Esophagus squamous epithelium (tissue), 5 donors: ENCODE measurements at places on chromosomes 3 and 15.

DNA sequence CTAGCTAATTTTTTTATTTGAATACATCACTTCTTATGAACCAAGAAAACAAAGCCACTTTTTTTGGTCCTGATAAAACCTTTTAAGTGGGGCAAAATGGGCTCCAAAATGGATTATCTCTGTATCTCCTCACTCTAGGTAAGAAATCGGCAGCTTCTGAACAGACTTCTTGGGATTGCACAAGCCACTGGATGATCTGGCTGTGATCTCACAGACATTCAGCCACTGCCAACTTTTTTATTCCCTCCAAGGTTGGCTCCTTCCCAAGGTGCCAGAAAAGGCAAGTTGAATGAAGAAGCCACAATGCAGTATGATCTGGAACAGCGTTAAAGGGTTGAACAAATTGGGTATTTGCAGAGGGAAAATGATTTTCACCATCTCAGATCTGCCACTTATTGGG lies 73.2 kb downstream of the PRICKLE2 start:
- DNase-seq = no peak

DNA sequence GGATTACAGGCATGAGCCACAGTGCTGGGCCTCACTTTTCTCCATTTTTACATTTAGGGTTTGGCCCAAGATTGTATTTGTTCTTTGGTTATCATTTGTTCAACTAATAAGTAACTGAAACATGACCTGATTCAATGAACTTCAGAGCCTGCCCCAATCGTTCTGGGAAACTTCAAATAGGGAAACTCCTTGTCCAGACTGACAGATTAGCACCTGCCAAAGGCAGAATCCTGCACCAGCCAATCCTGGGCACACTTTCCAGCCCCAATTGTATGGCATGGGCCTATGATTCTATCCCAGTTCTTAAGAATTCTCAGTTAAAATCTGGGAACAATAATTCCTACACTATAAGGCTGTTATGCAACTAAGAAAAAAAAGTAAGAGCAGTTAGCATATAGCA lies 18.3 kb upstream of the RAB43 start:
- DNase-seq = no peak

GRCh38 chr3:112308151-112308911 lies 14.3 kb upstream of the SLC9C1 start:
- DNase-seq = no peak

GRCh38 chr15:39381517-39381916 lies 199.4 kb upstream of the THBS1 start:
- DNase-seq = no peak

DNA sequence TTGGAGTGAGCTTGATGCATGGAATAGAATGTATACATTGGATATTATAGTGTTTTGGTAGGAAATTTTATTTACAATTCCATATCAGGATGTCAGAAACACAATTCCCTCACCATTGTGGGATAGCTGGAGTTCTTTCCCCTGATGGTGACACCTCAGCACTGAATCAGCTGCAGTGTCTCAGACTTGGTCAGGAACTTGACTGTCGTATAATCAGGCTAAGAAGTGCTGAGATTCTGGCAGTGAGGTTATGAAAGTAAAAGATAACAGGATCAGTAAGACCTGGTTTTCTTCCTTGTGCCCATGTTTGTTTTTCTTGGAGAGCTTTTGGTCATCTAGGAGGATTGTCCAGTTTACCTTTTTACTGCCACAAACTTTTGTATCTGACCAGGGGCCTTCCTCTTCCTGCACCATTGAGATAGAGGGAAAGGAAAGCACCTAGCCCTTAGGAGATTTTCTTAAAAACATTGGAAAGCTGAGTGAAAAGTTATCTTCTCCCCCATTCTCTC lies 27.3 kb upstream of the ST3GAL6 start:
- no peak for DNase-seq

DNA sequence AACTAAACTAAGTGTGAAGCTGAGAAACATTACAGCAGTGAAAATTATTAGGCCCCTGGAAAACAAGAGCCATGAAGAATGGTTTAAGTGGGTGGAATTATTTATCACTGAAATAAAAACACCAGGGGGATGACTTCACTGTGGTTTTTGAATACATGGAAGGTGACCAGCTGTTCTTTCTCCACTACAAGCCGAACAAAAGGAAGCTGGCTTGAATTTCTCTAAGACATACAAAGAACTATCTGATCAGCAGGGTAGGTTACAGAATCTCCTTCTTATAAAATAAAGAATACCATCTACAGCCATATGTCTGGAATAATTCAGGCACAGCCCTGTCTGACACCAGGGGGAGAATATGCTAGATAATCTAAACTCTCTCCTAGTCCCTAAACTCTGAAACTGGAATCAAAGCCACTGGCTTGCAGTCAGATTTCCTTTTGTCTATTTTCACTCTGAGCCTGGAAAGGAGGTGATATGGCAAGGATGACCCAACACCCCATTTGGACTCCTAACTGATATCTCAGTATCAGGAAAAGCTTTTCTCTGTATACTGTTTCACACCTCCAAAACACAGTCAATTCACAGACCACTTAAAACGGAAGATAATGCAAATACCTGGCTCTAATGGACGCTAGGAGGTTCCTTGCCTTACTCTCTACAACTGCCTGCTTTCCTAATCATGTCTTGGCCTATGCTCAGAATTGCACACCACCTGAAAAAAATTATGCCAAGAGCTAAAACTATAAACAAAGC lies 31.2 kb downstream of the SPATA12 start:
- no peak for DNase-seq

DNA sequence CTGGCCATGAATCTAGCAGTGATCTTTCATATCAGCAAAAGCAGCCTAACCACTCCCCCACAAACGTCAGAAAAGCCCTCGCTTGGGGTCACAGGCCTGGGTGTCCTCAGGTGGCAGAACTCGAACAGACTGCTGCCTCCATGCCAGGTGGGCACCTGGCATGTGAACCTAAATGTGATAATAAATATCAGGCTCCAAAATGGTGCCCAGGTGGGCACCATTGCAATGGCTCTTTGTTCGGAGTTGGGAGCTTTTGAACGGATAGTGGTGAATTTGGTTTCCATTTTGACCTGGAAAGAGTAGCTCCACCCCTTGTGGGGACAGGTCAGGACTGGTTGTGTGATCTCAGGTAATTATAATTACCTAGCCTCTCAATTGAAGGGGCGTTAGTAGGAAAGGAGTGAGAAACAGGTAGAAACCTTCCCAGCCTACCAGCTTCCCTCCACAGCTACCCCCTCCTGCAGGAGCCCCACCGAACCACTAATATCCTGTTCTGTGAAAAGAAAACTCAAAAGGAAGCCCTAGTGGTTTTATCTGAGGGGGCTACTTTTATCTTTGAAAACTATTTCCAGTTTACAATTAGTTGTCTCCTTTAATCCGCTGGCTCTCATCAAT lies 18.1 kb downstream of the MYO1E start:
- DNase-seq = no peak
